Fibroblast of the aortic adventitia (primary cell): ENCODE measurements at places on chromosomes 4 and X. TPM values are rescaled to one million over a fixed set of nuclear protein-coding genes. Genes with fewer than 3 reads are reported as not detected.

SULT1E1 gene
- 0.41 and 1.7 TPM in 2 replicates for total RNA-seq

GPR143 gene
- total RNA-seq: 0.33 TPM in 1 of 2 replicates, not detected in the other

MBNL3 gene
- total RNA-seq: 5.8 and 10.2 TPM in 2 replicates

USO1 gene
- total RNA-seq: 75.5 and 124 TPM in 2 replicates
